ENCODE measurements at places on chromosomes 5 and 9.

GRCh38 chr5:51479840-51480239 lies 96.6 kb downstream of the ISL1 start:
- DNase-seq = no peak

DNA sequence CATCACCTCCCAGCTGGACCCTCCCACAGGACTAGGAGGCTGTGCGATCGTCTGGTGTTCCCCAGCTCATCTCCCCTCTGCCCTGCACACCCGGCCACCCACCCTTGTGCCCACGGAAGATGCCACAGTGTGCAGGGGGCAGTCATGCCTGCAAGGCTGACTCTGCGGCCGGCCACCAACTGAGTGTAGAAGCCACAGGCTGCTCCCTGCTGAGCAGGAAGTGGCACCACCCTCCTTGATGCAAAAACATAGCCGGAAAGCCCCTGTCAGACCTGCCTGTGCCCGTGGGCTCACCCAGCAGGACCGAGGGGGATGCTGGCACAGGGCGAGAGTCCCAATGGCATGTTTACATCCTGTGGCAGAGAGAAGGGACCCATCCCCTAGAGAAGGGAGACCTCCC lies 40.3 kb upstream of the SLC12A7 start:
- DNase-seq = no peak

DNA sequence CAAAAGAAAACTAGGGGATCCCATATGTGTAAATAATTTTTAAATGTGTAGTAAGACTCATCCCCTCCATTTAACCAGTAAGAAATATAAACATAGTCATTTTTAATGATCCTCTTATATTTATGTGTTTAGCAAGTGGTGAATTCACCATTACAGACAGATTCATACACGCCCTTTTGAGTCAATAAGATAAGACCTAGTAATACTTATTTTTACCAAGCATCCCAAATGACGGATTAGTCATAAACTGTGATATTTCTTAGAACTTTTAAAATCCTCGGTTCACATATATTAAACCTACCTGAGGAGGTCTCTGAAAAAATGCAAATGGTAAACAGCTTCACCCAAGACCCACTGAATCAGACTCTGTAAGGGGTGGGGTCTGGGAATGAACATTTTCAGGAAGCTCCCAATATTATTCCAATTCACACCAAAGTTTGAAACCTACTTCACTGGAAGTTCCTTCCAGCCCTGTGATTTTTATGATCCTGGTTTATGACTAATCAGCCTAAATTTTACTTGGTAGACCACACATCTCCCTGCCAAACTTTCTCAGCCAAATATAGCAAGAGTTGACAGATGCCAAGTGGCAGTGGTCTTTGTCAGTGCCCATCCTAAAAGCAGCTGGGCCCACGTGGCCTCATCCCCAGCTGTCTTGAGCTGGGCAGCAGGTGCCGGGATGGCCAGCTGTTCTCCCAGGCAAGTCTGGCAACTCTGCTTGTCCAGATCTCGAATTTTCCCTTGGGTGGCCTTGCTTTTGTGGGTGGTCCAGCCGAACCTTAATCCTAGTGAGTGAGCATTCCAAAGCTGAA lies 559.0 kb upstream of the RGMB start:
- no peak for DNase-seq

DNA sequence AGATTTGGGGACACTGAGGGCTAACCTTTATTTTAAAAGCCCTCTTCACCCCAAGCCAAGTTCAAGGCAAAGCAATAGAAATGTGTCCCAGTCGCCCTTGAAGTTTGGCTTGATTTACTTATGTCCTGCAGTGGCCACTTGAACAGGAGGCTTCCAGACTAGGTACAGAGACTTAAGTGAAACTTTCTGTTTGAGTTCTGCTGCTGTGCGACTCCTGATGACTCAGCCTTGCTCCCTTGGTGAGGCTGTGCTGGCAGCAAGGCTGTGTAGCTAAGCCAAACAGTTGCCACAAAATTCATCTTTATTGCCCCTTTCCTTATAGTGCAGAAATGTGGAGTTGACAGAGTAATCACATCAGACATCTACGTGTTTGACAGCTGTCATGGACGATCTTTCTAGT lies 68.8 kb upstream of the NTRK2 start:
- no peak for DNase-seq

DNA sequence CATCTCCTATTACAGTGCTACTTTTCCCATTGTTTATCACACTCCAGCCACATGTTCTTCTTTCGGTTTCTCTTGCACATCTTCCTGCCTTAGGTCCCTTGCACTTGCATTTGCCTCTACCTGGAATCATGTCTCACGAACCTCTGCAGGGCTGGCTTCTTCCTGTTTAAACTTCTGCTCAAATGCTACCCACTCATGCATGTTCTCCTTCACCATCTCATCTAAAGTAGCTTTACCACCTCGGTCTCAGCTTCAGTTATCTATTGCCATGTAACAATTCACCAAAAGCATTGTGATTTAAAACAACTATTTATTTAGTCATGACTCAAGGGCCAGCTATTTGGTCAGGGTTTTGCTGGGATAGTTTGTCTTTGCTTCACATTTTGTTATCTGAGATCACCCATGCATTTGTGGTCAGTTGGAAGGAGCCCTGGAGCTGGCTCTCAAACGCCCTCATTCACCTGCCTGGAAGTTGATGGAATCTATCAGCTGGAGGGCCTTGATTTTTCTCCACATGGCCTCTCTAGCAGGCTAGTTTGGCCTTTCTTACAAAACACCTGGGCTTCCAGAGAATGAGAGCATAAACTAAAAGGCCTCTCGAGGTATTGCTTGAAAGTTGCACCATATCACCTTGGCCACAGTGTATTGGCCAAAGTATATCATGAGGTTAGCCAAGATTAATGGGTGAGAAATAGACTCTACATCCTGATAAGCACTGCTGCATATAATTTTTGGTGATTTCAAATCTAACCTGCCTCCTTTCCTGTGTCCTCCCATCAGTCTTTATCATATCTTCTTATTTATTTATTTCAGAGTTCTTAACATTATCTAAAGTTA lies 21.4 kb downstream of the SPINK1 start:
- DNase-seq = no peak

GRCh38 chr5:10400411-10400810 lies 41.3 kb upstream of the ROPN1L start:
- no peak for DNase-seq

GRCh38 chr5:164020116-164020515 lies 514.7 kb downstream of the MAT2B start:
- DNase-seq = no peak

- no peak for DNase-seq
Observed at GRCh38 chr9:134560206-134560605, 81.4 kb upstream of the COL5A1 start.

GRCh38 chr9:99490729-99491128 lies 268.6 kb downstream of the SEC61B start:
- no peak for DNase-seq

DNA sequence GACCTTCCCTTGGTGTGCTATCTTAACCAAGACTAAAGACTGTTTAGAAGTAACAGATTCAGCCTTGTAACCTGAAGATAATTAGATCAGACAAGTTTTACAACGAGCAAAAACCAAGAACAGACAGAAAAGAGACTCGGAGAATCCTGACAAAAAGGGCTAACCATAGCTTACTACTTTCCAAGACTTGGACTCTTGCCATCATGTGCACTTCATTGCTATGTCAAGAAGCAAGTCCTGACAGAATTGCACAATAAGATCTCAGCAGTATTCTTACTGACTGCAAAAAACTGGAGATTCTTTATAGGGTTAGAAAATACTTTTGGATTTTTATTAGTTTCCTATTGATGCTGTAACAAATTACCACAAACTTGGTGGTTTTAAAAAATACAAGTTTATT lies 1539.0 kb upstream of the NUDT12 start:
- no peak for DNase-seq

GRCh38 chr5:62268234-62268633 lies 37.8 kb upstream of the KIF2A start:
- DNase-seq = no peak

- DNase-seq = no peak
Observed at GRCh38 chr9:38380230-38380871, 12.2 kb upstream of the ALDH1B1 start.

- DNase-seq = peak; percentile 5
Observed at GRCh38 chr5:135977375-135977928, 22.7 kb upstream of the LECT2 start.

DNA sequence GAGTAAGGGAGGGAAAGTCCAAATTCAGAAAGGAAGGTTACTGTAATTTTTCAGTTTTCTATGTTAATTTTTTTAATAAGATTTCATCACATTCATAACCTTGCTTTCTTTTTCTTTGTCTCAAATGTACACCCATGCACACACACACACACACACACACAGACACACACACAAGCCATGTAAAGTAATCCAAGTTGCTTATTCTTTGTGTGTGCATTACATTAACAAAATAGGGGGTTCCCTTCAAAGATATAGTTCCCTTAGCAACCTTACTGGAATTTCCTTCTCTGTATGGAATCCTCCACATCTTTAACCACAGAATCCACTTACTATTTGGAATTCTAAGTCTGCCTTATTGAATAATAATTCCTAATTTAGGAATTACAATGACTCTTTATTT lies 32.7 kb downstream of the ZNF366 start:
- DNase-seq = no peak

GRCh38 chr5:67815455-67816391 lies 399.8 kb upstream of the PIK3R1 start:
- no peak for DNase-seq

DNA sequence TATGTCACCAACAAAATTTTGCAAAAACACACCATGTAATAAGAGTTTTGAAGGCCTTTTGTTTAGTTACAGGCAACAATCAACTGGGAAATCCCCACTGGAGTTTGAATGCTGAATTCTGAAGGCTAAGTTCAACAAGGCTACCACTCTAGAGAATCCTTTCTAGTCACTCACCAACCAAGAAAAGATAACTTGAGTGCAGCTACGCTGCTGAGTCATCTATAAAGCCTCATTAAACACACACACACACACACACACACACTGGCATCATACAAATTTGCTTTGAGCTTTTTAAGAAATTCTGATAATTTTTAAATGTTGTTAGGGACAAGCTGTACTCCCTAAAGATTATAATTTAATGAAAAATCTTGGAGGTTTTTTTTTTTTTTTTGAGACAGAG lies 219.6 kb downstream of the DENND1A start:
- DNase-seq = no peak

DNA sequence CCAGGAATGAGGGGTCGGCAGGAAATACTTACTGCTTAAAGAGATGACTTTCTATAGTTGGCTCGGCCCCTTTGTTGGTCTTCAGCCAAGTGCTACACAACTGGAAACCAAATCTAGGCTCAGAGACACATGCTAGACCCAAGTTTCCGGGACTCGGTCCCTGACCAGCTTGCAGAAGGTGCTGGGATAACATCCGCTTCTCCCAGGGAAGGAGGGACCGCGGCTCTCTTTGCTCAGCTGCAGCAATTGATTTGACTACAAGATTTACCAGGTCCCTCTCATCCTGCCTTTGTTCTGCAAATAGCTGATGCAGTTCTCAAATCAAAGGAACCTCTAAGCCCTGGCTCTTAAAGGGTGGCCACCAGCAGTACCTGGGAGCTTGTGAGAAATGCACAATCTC lies 314.7 kb downstream of the MLLT3 start:
- no peak for DNase-seq

- DNase-seq = no peak
Observed at GRCh38 chr9:82651474-82651873, 411.5 kb downstream of the RASEF start.

DNA sequence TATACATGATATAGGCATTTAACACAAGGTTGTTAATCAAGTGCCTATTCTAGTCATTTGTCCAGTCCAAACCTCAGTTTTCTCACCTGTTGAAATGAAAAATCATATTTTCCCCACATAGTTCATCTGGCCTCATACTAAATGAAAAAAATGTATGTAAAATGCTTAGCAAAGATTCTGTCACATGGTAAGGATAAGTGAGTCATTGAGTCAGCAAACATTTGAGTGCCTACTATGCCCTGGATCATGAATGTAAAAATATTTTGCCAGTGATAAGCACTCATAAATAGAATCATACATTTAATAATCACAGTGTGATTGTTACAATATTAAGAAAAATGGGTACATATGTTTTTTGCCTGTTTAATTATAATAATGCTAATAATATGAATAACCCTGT lies 181.2 kb upstream of the PAPPA start:
- DNase-seq = no peak

GRCh38 chr5:125612776-125613175 lies 810.4 kb upstream of the GRAMD2B start:
- DNase-seq = no peak

DNA sequence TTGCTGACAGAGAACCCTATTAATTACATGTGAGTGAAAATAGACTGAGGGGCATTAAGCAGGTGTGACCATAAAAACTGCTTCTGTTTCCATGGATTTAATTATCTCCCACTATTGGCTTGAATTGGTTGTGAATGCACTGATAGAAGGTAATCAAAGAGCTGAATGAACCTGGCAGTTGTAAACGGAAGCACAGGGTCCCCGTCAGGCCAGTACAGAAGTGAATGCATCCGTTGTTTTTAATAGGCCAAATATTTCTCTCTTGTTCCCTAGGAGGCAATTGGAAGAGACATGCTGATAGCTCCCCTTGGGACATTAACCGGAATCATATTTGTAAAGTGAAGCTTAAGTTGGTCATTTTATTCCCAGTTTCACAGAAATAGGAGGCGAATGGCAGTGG lies 147.0 kb downstream of the CAVIN4 start:
- DNase-seq = no peak

GRCh38 chr9:129164246-129164930 lies 13.7 kb downstream of the IER5L start:
- DNase-seq = no peak

DNA sequence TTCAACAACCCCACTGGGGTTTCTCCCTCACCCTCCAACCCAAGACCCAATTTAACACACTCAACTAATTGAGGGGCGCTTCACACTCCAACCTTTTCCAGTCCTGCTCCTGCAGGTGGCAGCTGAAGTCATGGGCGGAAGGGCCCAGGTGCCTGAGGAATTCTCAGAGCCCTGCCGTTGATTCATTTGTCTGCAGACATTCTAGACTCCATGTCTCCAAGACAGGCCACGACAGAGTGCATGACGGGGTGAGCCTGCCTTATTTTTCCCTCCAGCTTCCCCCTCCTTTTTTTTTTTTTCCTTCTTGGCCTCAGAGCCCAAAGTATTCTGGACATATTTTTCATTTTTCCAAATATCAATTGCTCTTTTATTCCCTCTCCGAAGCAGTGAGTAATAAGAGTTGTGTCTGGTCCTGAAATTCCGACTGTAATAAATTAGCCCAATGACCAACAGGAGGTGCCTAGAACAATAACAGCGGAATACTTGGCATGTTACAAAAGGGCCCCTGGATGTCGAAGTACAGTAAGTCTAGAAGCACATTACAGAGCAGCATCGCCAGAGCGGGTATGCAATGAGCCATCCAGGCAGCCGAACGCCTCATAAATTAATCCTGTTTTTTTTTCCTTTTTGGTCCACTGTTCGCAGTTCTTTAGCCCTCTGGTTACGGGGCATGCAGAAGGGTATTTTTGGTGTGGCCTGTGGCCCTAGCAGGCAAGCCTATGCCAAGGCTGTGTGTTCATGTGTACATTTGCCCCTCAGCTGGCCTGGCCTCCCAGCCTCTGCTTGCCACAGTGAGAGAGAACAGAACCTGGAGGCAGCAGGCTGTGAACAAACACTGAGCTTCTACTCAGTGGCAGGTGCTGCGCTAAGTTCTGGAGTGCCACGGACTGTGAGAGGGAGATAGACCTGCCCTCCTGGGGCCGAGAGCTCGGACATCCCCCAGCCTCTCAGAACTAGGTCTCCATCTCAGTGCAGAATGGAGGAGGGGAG lies 8.6 kb upstream of the SMIM23 start:
- no peak for DNase-seq

GRCh38 chr9:125674981-125675973 lies 31.7 kb downstream of the MAPKAP1 start:
- no peak for DNase-seq
